ENCODE measurements at places on chromosomes 7 and 10. TPM values are rescaled to one million over a fixed set of nuclear protein-coding genes. Genes with fewer than 3 reads are reported as not detected.

DNA sequence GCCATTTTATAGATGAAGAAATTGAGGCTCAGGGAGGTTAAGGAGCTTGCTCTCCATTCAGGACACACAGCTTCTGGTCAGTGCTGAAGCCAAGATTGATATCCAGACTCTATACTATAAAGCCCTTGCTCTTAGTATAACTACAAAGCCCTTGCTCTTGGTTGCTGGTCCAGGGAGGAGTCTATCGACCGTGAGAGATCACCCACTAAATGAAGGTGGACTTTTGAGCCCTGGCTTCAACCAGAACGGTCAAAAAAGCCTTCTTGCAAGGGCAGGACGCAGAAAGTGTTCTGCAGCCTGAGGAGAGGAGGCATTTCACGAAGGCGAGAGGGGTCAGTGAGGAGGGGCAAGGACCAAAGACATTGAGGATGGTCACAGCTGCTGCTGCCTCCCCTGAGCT is 176.3 kb downstream of the CYP26A1 start:
- DNase-seq, result no peak

GRCh38 chr10:123454987-123455386 is 211.2 kb upstream of the GPR26 start:
- no peak for DNase-seq

- DNase-seq, result no peak
Observed at GRCh38 chr10:97383159-97383558, 18.0 kb downstream of the RRP12 start.

- DNase-seq, result no peak
Observed at GRCh38 chr10:14032406-14032998, 298.2 kb downstream of the FRMD4A start.

DNA sequence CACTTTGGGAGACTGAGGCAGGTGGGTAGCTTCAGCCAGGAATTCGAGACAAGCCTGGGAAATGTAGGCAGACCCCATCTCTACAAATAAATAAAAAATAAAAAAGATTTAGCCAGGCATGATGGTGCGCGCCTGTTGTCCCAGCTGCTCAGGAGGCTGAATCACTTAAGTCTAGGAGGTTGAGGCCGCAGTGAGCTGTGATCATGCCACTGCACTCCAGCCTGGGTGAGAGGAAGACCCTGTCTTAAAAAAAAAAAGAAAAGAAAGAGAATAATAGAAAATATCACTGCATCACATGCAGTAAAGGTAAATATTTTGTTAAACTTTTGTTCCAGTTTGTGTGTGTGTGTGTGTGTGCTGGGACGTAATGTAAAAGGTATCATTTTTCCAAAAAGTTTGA is 3.0 kb downstream of the STRIP2 start:
- no peak for DNase-seq

CYP3A4 gene
- not detected for total RNA-seq

DNA sequence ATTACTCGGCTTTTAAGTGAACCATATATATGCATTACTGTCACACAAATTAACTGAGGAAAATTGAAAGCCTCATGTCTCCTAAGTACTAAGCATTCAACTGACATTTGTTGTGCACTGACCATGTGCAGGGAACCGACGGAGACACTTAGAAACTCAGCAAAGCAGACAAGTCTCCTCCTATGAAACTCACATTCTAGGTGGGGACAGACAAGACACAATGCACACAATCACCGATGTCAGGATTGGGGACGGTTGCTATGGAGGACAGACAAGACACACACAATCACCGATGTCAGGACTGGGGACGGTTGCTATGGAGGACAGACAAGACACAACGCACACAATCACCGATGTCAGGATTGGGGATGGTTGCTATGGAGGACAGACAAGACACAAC is 134.0 kb downstream of the PTPRN2 start:
- no peak for DNase-seq

- no peak for DNase-seq
Observed at GRCh38 chr10:9634466-9634865, 1383.2 kb upstream of the CELF2 start.

ANXA8 gene
- total RNA-seq, result 101 TPM

DNA sequence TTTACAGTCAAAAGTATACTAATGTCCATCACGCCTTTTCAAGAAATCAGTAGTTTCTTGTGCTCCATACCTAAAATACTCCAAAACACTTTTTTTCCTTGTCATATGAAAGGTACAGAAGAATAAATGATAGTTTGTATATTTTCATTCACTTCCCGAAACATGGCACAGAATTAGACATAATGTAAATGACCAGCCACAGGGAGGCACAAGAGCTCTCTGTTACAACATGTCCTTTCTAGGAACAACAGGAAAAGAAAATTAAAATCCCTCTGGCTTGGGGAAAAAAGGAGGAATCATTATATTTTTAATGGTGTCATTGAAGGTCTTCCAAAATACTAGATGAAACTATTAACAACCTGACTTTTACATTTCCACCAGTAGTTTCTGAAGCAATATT is 331.2 kb downstream of the ACTR3B start:
- no peak for DNase-seq

LIPK gene
- 1.9 TPM for total RNA-seq

VIPR2 gene
- total RNA-seq, result 0.35 TPM

GRCh38 chr7:129307592-129307991 is 82.8 kb downstream of the AHCYL2 start:
- no peak for DNase-seq

APBB1IP gene
- total RNA-seq, result 0.45 TPM

GRCh38 chr10:29712108-29712507 is 77.3 kb upstream of the SVIL start:
- DNase-seq, result no peak

DNA sequence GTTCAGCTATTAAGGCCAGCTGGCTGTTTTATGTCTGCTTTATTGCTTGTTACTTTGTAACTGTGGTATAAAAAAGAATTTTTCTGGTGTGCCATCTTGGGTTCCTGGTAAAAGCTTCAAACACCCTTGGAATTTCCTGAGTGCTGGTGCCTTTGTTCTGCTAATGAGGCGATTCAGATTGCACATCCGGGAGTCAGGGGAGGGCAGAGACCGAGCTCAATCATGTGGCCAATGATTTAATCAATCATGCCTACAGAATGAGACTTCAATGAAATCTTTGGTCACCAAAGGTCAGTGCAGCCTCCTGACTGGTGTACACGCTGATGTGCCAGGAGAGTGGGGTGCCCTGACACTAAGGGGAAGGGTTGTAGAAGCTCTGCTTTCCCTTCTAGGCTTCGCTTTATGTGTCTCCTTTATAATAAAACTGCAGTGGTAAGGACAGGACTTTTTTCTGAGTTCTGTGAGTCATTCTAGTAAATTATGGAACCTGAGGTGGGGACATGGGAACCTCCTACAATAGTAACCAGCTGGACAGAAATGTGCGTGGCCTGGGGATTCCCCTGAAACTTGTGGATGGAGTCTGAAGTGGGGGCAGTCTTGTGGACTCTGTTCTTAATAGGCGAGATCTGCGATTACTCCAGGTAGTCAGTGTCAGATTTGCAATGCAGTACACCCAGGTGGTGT is 69.4 kb upstream of the OGDHL start:
- DNase-seq, result no peak

DNA sequence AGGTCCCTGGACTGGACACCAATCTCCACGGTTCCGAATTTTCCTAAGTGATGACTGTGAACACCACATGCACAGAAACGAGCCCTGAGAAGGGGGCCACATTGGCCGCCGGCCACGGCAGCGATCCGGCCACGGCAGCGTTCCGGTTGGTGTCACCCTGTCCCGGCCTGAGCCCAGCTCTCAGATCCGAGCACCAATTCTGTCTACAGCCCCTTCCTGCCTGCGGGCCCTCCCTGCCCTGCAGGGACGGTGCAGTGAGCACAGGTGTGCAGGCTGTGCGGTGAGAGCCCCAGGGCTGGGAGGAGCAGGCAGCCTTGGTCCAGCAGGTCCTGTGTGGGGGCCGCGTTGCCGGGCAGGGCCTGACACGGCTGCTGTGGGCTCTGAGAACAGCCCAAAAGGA is 29.7 kb upstream of the GPR146 start:
- no peak for DNase-seq

GRCh38 chr7:8637322-8637721 is 203.9 kb downstream of the NXPH1 start:
- DNase-seq, result no peak

- DNase-seq, result no peak
Observed at GRCh38 chr7:30176463-30177109, 41.8 kb downstream of the MTURN start.

C10orf53 gene
- total RNA-seq, result not detected

GRCh38 chr7:100585511-100586265 is at the start of gene LRCH4:
TSS of gene LRCH4 (minus strand) at chr7:100586129. CDS start at chr7:100586100, 29 bp downstream.
- DNase-seq, result no peak

NRG3 gene
- total RNA-seq, result not detected

DNA sequence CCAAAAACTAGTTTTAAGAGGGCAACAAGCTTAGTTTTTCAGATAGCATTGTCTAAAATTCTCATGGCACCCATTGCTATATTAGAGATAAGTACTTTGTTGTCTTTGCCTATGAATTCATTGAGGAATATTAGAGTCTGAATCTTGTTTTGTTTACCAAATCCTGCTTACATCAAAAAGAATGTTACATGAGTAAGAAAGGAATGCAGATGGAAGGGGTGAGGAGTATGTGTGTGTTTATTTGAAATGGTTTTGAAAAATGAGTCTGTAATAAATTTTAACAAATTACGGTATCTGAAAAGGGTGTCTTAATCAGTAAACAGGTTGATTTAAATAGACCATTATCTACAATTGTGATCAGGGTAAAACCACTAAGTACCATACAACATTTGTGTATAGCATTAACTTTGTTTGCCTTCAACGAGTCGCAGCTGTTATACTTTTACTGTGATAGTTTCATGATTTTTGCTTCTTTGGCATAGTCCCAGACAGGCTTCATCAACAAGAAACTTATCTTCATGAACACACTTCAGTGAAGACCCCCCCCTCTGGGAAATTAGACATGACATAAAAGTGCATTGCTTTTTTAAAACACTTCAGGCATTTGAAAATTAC is 1183.9 kb upstream of the C7orf33 start:
- DNase-seq, result no peak

GRCh38 chr10:21263839-21264238 is 261.6 kb downstream of the SKIDA1 start:
- no peak for DNase-seq

MPP7 gene
- total RNA-seq, result 34.5 TPM

- DNase-seq, result no peak
Observed at GRCh38 chr10:60828489-60828852, 50.2 kb downstream of the CDK1 start.

- no peak for DNase-seq
Observed at GRCh38 chr10:48465860-48466521, 138.9 kb downstream of the ARHGAP22 start.

- no peak for DNase-seq
Observed at GRCh38 chr10:132482090-132482800, 55.3 kb upstream of the INPP5A start.

GRCh38 chr10:130411496-130412085 is 275.4 kb downstream of the GLRX3 start:
- DNase-seq, result no peak

DNA sequence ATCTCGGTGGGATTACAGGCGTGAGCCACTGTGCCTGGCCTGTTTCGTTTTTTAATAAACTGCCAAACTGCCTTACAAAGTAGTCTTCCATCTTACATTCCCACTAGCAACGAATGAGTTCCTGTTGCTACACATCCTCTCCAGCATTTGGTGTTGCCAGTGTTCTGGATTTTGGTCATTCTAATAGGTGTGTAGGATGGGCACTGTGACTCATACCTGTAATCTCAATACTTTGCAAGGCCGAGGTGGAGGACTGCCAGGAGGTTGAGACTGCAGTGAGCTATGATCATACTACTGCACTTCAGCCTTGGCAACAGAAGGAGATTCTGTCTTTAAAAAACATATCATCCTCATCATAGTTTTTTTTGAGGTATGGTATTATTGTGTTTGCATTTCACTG is 21.4 kb upstream of the RSBN1L start:
- DNase-seq, result no peak

HECW1 gene
- total RNA-seq, result not detected

DNA sequence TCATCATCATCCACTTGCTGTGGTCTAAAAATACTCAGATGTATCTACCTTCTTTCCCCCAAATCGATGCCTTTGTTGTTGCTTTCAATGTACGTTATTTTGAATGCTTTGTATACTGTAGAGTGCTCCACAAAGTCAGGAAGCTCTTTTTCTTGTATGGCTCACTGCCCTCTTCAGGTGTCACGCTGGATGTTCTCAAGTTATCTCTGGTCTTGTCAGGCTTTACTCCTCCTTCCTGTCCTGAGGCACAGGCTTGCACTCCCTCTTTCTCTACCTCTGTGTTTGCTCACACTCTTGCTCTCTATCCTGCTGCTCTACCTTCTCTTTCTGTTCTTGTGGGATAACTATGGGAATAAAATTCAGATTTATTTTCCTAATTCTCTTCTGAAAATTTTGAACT is 381.3 kb downstream of the NRG3 start:
- DNase-seq, result no peak

DNA sequence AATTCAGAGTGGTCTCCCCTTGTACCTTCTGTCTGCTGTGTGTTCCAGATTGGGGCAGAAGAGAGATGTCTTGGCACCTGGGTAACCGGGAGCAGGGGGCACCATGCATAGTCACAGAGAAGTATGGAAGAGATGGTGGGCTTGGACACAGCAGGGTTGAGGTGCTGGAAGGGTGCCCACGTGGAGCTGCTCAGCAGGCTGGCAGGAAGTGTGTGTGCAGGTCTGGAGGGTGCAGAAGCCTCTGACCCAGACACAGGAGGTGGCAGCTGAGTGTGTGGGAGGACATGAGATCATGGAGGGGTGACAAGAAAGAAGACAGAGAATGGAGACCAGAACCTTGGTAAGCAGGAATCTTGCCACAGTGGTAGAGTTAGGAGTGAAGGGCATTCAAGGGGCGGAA is 42.3 kb upstream of the DUSP5 start:
- no peak for DNase-seq

PRLHR gene
- not detected for total RNA-seq

GRCh38 chr7:4748231-4748681 is 27.2 kb upstream of the AP5Z1 start:
- DNase-seq, result no peak

DNA sequence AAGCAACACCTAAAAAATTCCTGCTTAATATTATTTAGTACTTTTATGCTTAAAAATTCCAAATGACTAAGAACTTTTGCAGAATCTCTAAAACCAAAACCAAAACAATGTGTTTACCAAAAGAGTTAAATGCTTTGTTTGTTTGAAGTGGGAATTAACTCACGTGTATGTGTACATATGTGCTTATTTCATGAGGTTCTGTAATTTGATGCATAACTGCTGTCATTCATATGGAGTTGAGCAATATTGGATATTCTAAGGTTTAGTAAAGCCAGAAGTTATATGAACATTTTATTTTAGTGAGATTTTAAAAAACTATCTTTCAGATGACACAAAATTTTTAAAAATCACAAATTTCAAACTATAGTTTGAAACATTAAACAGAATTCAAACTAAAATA is 157.1 kb downstream of the PIP4K2A start:
- no peak for DNase-seq
